ENCODE measurements at places on chromosomes 2 and 18.

- no peak for DNase-seq
Measured at GRCh38 chr2:42132191-42132965, 36.8 kb upstream of the EML4 start.

- DNase-seq: no peak
Measured at GRCh38 chr2:26978061-26978596, 7.7 kb downstream of the MAPRE3 start.

DNA sequence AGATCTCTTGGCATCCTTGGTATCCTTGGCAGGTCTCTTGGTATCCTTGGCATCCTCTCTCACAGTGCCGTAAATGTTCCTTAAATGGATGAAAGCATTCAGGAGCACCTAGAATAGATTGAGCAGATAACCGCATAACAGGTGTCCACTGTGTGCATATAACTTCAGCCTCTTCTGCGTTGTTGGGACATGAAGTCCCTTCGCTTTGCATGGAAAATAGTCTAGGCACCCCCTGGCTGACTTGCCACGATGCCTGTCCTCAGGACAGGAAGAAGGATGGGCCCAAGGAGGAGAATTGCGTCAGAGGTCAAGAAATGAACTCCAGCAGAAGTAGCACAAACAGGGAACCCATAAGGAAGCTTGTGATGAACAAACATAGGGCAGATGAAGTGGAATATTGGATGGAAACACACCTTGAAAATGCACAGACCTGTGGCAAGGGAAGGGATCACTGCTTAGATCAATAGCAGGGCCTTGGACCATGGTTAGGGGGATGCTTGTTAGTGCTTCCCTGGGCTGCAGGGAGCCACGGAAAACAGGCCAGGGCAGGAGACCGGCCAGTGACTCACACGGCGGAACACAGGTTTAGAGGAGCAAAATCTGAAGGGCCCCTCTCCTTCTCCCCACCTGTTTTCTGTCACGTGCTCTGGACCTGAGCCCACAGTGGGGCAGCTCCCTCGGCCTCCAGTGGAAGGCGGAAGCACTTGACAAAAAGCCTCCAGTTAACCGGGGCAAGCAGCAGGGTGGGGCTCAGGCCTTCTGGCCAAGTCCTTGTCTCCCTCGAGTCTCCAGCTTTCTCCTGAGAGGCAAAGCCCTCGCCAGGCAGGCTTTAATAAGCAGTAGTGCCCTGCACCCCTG lies 99.2 kb upstream of the ASAP2 start:
- DNase-seq: no peak

GRCh38 chr2:44533508-44533907 lies 171.8 kb downstream of the CAMKMT start:
- DNase-seq: no peak

GRCh38 chr2:163266772-163267171 lies 428.2 kb upstream of the KCNH7 start:
- DNase-seq: no peak

DNA sequence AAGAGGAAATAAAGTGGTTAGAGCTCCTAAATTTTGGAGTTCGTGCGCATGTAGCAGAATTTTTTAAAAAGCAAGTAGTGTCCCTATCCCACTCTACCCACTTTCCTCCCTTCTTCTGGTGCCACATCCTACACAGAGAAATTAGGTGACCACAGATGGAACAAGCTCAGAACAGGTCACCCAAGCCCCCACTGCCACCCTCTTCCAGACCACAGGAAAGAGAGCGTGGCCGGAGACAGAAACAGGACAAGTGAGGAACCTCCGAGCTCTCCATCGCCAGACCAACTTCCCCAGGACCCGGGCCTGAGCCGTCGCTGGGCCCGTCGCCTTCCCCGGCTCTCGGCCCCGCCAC lies 433 bp downstream of the NPC1 start:
- DNase-seq: no peak

DNA sequence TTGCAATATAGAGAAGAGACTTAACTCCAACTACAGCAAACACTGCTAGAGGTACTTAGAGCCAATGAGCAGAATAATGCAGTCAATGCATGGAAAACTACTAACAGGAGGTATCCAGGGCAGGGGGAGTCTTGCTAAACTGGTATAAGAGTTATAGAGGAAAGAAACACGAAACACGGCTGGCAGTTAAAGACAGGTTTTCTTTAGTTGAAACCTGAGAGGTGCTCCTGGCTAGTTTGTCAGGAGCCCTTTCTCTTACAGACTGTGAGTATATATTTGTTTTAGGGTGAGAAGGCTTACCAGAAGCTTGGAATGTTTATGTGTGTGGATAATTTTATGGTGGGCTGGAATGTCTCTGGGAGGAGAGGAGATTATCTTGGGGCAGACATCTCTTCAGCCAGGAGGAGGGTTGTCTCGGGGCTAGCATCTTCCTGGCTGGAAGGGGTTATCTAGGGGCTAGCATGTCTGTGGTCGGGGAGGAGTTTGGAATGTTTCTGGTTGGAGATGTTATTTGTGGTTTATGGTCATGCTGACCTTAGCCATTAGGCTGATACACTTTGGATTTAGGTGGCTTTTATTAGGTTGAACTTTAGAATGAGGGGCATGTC lies 1048.8 kb downstream of the DPP10 start:
- DNase-seq: no peak

DNA sequence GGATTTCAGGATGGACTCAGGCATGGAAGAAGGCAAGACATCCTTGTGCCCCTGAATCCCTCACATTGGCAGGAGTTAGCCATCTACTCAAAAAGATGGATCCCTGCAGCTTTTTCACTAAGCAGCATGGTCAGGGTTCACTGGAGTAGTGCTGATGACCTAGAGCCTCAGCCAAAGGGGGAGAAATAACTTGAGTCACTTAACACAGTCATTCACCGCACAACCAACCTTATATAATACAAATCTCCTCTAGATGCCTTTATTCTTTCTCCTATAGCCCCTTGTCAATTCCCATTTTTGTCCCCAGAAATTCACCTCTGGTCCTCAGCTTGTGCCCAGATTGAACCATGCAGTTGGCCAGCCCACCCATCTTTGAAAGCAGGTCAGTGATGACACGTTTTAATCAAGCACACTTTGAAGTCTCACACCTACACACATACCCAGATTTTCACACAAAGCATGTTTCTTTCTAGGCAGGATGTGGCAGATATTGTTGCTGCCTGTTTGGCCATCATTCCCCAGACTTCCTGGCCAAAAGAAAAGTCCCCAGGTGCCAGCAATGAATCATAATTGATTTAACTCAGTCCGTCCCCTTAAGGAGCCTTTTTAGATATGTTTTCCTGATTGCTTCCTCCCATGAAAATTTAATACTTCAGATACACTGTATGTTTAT lies 84.2 kb downstream of the LBH start:
- DNase-seq: peak; percentile 25

- no peak for DNase-seq
Measured at GRCh38 chr2:238326801-238327365, 6.6 kb downstream of the TRAF3IP1 start.

- no peak for DNase-seq
Measured at GRCh38 chr2:66508484-66509071, 73.7 kb downstream of the MEIS1 start.

DNA sequence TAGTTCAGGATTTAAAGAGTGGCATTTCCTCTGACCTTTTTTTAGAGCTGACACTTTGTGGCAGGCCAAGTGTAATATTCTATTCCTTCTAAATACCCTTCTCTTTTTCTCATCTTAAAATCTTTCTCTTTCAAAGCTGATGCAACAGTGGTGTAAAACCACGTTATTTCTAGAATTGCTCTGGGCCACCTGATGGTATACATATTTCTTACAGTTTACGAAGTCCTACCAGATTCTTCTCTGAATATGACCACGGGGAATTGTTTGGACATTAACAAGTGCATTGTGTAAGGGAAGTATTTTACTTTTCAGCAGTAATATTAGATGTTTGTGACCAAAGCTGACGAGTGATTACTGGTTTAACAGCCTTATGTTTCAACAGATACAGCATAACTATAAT lies 109.9 kb downstream of the PTPRM start:
- no peak for DNase-seq

DNA sequence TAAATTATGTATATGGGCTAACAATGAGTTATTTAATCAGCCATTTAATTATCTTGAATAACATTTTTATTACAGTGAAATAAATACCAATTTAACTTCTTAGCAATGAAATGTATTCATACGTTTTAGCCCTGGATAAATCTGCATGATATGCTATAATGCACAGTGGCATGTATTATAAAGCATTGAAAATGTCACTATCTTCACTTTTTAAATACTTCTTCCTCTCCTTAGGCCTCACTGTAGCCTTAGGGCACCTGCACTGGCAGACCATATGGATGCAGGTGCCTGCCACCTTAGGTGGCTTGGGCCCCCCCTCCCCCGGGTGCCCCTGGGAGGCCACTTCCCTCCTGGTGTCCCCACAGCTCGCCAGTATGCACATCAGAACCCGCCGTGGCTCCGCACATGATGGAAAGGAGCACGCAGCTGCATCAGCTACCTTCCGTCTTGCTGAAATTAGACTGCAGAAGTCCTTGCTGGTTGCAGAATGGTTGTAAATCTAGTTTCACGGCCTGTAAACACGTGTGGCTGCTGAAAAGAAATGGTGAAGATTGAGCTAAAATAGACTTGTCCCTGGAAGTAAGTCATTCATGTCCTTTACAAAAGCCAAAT lies 56.7 kb downstream of the ADI1 start:
- DNase-seq: no peak

- no peak for DNase-seq
Measured at GRCh38 chr2:223932816-223933800, 12.0 kb downstream of the WDFY1 start.

GRCh38 chr18:40120356-40120755 lies 1834.7 kb upstream of the PIK3C3 start:
- no peak for DNase-seq

GRCh38 chr18:5276947-5277346 lies 18.6 kb downstream of the ZBTB14 start:
- DNase-seq: no peak

All from CD4-positive, alpha-beta memory T cell (primary cell).